Fibroblast of lung (primary cell): ENCODE measurements at places on chromosomes 4 and X. TPM values are rescaled to one million over a fixed set of nuclear protein-coding genes. Genes with fewer than 3 reads are reported as not detected.

DNA sequence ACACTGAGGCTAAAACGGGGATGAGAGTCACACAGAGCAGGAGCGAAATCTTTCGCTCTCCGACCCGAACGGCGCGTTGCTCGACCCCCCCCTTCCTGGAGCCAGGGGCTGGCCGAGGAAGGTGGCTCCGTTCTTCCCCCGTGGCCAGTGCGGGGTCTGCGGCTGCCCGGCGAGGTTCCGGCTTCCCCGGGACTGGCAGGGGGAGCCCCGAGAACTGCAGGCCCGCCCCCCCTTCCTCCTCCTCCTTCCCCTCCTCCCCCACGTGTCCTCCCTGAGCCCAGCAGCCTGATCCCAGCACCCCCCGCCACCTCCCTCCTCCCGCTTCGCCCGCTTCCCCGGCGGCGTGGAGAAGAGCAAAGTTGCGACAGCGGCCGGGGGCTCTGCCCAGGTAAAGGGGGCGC lies 2.4 kb upstream of the BCORL1 start:
- DNase-seq: no peak

DNA sequence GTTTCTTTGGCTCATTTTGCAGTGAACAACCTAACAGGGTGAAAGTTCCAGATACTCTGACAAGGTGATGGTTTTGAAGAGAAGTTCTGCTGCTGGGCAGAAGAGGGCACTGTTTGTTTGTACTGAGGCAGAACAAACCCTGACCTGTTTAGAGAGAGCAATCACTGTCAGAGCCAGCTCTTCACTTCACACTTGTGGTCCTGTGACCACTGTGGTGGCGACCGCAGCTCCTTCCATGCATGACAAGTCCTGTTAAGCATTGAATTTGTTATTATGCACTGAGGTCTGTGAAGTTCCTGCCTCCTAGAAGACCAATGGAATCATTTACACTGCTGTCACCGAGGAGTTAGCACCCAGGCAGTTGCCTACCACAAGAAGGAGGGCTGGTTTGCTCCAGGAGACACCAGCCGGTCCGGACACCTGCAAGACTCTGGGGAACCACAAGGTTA lies 86.6 kb downstream of the ZNF330 start:
- peak; percentile 67 for DNase-seq

DNA sequence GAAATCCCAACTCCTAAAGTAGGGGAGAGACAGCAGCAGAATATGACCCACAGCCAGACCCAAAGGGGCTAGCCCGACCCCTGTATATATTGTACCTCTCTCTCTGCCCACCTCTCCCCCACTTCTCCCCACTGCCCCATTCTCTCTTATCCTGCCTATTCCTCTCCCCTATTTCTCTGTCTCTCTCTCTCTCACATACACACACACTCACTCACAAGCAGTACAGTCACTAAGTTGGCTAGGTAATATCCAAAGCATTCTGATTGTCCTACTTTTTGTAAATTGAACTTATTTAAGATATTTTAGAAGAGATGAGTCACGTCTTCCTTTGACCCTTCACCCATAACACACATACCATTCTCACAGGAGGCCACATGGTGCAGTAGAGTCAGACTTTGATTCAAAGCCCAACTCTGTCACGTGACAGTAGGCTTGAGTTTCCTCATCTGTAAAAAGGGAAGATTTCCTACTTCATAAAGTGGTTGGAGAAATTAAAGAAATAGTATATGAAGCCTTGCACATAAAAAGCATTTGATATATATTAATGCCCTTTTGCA lies 29.5 kb downstream of the SRPX2 start:
- peak; percentile 80 for DNase-seq

SRPK3 gene
- polyA plus RNA-seq: 0.15 and 0.40 TPM in 2 replicates

MAGEA4 gene
- polyA plus RNA-seq: not detected in 2 replicates

HSD17B13 gene
- polyA plus RNA-seq: 0.11 and 0.19 TPM in 2 replicates

DNA sequence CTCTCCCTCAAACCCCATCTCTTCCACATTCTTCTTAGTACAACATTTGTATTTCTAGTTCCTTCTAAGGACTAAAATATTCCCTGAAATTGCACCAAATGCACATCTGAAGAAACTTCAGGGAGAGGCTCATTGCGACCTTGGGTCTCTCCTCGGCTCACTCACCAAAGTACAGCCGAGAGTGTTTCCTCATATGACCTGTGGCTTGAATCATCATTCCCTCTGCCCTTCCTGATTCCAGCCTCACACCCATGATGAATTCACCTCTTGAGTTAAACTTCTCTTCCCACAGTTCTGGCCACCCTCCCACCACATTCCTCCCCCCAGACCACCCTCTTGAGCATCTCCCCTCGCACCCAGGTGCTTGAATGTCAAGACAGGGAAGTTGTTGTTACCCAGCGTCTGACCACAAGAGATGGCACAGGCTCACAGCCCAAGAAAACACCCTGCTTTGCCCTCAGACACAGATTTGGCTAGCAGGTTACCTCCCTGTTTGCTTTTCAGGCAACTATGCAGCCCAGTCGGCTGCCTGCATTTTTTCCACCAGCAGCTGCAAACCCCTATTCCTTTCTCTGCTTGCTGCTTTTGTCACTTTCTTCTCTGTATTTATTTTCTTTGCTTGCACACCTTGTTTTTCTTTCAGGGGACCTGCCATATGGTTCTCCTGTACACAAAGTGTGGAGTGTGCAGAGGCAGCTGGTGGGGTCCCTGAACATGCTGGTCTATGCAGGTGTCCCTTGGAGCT lies 214.8 kb downstream of the SPATA18 start:
- DNase-seq: no peak
